Hippocampal formation (tissue), 2 donors: ENCODE measurements at places on chromosomes 6 and 20.
A peak's percentile ranks its signal among the peaks of the same experiment; 100 is the strongest.

DNA sequence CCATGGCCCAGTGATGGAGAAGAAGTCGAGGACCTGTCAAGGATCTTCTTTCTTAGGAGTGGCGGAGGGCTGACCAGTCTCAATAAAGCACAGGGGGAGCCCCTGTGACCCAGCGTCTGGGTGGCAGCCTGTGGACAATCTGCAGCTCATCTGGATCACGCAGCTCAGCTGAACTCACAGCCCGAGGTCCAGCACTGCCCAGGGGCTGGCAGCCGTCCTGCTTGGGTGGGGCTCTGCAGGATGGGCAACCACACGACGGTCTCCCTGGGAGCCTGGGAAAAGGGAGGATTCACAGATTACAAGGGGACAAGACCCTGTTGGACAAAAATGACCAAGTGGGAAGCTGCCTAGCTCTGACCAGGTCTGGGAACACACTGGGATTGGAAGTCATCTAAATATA, 110.8 kb downstream of the MYLK4 start:
- no peak for DNase-seq

- no peak for DNase-seq
These were observed 23.9 kb downstream of the RALY start for GRCh38 chr20:34017610-34018009.

GRCh38 chr6:16168858-16169257, 40.0 kb downstream of the MYLIP start:
- DNase-seq, result peak; percentile 49

- DNase-seq, result no peak
These were observed 34.4 kb upstream of the ENPP1 start for GRCh38 chr6:131773284-131773950.

- no peak for DNase-seq
These were observed 293.8 kb downstream of the RFPL4B start for GRCh38 chr6:112640891-112641290.

- no peak for DNase-seq
These were observed 6.0 kb downstream of the CST7 start for GRCh38 chr20:24955045-24955444.

DNA sequence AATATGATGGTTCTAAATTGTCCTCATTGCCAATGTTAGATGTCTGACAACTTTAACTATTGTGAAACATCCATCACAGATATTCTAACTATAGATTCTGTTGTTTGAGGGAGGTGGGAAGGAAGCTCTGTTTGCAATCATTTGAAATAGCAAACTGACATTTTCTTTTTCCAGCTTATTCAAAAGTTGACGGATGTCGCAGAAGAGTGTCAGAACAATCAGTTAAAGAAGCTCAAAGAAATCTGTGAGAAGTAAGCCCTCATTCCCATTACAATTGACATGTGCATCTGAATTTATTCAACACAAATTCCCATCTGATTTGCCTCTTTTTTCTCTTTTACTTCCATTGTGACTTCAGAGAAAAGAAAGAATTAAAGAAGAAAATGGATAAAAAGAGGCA, 280.6 kb upstream of the PLCB4 start:
- DNase-seq, result no peak

DNA sequence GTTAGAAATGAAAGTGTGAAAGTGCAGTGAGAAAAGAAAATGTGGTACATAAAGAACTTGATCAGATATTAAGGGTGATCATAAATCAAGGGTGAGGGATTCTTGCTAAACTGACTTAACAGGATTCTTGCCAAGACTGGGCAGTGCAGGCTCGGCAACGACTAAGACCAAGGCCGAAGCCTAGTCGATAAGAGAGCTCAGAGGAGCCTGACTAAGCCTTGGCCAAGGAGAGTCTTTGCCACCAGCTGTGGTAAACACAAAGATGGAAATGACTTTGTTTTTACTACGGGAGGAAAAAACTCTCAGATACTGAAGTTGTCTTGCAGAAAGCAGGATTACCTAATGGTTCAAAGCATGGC, 196.6 kb downstream of the LY86 start:
- DNase-seq, result no peak

DNA sequence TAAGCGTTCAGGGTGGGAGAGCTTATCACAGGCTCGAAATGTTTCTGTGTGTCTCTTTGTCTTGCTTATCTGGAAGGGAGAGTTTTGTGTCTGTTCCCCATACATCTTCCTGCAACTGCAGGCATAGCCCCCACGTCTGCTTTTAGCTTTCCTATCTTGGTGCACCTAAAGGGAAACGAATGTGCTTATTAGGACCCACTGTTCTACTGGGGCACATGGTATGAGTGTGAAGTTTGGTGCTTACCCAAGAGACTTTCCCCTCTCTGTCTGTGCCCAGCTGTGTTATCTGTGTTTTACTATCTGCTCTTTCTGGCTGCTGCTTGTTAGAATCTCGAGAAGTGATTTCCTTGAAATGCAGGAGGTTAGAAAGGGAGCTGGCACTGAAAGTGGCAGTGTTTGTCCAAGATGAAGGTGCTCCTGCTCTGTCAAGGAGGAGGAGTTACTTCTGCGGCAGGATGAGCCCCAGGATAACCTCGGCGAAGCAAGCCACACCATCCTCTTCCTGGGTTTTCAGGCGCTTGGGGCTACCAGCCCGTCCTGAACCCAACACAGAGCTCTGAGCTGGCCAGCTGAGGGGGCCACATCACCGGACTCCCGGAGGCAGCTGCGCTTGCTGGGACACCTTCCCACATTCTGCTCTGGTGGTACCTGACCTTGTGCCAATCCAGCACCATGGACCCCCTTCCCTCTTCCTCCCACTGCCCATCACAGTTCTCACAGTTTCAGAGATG, 23.4 kb downstream of the DYNLT1 start:
- no peak for DNase-seq

DNA sequence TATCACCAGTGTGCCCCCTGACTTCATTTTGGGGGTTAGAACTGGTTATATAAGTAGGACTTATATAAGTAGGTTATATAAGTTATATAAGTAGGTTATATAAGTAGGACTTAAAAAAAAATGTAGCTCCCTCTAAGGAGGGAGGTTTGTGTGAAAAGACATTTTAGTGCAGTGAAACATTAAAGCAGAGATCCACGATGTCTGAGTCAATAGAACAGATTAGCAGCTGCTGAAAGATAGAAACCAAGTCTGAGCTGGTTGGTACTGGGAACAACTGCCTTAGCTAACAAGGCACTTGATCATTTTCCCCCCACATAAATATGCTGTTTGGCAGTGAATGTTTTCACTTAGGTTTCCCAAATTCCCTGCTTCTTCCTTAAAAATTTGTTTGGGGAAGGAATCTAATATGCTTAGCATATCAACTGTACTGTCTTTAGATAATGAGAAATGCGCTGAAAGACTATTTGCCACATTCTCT, 2.1 kb upstream of the RPS12 start:
- DNase-seq, result no peak

GRCh38 chr6:102407886-102408741, 1014.6 kb downstream of the GRIK2 start:
- DNase-seq, result no peak

GRCh38 chr6:40042232-40042631, 108.0 kb upstream of the MOCS1 start:
- DNase-seq, result no peak

DNA sequence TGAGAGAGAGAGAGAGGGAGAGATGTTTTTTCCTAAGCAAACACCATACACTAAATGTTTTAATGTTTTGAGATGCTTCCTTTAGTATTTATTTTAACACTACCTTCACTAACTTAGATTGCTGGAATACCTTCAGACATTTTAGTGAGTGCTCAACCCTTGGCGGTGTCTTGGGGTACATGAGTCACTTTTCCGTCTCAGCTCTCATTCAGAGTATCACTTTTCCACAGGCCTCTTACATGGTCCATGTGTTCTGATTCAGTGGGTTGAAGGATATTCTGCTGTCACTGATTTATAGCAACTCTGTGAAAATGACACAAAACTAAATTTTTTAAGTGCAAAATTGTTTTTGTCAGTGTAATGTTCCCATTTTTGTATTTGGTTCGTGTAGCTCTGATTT, 217.9 kb downstream of the CLVS2 start:
- no peak for DNase-seq
